ENCODE measurements at places on chromosomes 13 and 19. TPM values are rescaled to one million over a fixed set of nuclear protein-coding genes. Genes with fewer than 3 reads are reported as not detected.

- DNase-seq = no peak
Observed at GRCh38 chr13:49690133-49690994, 922 bp downstream of the EBPL start.

GRCh38 chr19:17370026-17370587 lies 7.0 kb downstream of the PLVAP start:
- no peak for DNase-seq

DNA sequence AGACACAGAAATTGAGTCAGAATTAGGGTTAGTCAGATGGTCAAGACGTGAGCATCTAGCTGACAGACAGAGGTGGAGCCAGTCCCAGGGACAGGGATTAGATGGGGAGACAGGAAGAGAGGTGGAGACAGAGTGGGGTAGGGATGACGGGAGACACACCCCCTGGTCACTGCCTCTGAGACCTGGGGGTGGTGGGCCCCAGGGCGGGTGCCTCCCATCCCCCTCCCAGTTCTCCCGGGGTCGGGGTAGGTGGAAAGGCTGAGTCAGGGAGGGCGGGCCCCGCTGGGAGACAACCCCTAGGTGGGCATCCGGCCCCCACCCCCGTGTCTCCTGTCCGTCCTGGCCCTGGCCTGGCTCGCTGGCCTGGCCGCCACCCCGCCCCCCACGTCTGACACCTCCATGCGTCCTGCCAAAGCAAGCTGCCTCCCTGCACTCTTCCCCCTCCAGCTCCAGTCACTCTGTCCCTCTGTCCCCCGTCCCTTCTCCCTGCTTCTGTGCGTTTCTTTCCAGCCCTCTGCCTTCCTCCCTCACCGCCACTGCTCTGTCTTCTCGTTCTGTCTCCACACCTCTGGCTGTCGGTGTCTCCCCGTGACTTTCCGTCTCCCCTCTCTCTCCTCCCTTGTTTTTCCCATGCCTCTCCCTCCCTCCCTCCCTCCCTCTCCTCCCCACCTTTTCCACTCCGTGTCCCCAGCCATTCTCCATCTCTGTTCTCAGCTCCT lies 15.1 kb downstream of the CCDC97 start:
- DNase-seq = peak; percentile 87

GRCh38 chr19:4830768-4831265 lies 695 bp downstream of the TICAM1 start:
- DNase-seq = no peak

DNA sequence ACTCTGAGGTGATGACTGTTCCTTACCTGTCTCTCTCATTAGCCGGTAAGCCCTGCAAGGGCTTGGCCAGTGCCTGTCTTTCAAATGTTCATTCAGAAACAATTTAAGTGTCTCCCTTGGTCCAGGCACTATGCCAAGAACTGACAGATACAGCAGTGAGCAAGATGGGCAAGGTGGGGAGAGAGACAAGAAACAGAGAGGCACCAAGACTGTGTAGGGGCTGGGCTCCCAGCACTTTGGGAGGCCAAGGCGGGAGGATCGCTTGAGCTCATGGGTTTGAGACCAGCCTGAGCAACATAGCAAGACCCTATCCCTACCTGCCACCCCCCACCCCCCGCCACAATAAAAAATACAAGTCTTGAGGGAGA lies 1.3 kb upstream of the CCNE1 start:
- peak; percentile 68 for DNase-seq

DNA sequence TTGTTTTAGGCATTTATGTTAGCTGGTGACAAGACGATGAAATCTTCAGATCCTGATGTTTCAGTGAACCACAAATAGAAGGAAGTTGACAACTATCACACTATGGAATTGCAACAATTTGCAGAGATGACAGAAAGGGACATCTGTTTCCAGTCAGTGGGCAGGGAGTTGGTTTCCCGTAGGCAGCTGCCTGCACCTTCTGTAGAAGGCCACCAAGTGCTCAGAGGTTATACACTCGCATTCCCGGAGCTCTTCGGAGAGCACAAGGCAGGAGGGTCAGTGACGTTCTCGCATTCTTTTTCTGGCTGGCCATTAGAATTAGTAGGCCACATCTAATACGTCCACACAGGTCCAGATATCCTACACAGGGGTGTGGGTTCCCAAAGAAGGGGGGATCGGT lies 129.4 kb downstream of the SHISA2 start:
- no peak for DNase-seq

DNA sequence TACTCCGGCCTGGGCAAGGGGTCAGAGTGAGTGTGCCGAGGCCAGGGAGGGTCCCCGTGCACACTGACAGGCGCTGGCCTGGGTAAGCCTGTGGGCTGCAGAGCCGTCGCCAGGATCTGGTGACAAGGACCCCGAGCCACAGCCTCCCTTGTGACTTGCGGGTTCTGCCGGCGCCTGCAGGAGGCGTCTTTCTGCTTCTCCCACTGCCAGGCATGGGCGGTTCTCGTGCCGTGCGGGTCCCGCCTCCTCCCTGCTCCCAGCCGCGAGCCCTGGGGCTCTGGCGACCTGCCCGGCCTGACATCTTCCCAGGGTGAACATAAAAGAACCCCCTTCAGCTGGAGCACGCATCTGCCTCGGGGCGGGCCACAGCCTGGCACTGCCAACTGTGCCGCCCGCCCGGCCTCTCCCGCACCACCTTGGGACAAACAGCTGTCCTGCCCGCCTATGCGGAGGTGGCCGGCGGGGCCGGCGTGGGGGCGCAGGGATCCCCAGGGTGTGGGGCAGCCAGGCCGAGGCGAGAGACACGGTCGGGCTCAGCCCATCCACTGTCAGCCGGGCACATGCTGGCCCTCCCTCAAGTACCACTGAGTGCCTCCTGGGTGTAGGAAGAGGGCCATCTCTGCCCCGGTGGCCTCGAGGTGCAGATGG lies 1.5 kb upstream of the HCN2 start:
- no peak for DNase-seq

DNA sequence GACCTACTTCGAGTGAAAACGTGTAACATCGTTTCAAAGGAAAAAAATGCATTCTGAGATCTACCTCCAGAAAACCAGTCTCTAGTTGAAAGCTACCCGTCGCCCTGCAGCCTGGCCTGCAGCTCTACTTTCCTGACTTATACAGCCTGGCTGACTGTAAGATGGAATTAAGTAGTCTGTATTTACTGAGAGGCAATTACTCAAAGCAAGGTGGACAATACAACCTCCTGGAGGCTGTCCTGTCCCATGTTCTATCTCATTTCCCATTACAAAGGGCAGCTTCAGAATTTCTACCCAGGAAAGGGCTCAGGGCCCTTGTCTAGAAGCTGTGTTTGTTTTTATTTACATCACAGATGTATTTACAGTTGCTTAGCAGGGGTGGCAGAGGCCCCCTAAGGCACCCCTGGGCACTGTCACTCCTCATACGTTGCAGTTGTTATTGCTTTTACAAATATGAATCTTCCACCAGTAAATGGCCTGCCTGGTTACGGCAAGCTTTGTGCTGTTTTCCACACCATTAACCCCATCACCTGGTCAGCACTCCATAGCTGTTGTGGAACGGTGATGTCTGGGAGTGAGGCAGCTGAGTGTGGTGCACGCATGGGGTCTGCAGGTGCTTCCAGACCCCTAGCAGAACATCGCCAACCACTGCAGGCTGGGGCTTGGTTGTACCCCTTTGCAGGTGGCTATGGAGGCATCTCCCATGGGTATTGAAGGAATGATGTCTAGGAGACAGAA lies 46.3 kb upstream of the MTIF3 start:
- DNase-seq = no peak

- DNase-seq = no peak
Observed at GRCh38 chr19:40091205-40092129, 724 bp upstream of the ZNF780A start.

GRCh38 chr19:2387367-2388288 lies 27.6 kb downstream of the TMPRSS9 start:
- no peak for DNase-seq

DNA sequence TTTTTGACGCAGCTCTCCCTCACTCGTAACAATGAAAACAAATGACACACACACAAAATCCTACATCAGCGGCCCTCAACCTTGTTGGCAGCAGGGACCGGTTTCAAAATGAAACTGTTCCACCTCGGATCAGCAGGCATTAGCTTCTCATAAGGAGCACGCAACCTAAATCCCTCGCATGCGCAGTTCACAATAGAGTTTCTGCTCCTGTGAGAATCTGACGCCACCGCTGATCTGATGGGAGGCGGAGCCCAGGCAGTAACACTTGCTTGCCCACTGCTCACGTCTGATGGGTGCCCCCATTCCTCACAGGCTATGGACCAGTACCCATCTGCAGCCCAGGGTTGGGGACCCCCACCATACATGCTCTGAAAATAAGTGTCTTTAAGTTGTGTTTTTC lies 43.4 kb downstream of the DHRS12 start:
- no peak for DNase-seq

ZNF154 gene
- total RNA-seq = 21.0 TPM

JOSD2 gene
- 26.7 TPM for total RNA-seq

DNA sequence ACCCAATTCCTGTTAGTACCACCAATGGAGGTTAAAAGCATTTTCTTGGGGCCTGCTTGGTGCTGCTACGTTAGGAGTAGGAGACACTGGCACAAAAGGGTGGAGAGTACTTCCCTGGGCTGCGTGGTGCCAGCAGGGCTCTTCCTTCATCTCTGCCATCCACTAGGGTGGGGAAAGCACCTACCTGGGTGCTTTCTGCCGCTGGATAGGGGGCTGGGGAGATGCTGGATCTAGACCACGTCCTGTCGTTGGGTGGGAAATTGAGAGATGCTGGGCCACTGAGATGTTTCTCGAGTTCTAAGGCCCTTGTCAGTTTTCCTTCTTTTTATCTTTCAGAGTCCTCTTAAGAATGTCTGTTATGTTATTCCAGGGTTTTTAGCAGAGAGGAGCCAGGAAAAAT lies 6.7 kb upstream of the FCGBP start:
- no peak for DNase-seq

DNA sequence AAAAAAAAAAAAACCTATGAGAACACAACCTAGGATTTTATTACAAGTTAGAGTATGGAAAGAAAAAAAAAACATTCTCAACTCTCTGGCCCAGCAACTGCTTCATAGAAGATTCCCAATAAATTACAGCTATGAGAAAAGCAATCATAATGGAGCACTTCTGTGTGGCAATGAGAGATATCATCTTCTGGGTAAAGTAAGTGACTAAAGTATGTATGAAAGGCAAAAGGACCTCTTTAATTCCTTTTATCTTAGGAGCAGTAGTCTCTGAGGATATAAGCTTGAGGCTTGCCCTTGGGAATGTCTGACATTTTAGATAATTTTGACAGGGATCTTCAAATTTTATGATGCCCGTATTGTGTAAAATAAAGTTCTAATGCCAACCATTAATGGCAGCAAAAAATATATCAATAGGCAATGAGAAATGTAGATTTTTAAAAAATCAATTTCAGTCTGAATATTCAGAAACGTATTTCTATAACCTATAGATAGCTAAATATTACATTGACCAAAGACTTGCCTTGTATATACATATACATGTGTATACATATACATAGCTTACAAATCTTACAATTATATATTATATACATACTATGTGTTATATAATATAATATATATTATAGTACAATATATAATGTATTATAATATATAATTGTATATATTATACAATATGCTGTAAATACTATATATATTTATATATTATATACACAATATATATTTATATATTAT lies 823.9 kb upstream of the SLITRK1 start:
- DNase-seq = no peak

DNA sequence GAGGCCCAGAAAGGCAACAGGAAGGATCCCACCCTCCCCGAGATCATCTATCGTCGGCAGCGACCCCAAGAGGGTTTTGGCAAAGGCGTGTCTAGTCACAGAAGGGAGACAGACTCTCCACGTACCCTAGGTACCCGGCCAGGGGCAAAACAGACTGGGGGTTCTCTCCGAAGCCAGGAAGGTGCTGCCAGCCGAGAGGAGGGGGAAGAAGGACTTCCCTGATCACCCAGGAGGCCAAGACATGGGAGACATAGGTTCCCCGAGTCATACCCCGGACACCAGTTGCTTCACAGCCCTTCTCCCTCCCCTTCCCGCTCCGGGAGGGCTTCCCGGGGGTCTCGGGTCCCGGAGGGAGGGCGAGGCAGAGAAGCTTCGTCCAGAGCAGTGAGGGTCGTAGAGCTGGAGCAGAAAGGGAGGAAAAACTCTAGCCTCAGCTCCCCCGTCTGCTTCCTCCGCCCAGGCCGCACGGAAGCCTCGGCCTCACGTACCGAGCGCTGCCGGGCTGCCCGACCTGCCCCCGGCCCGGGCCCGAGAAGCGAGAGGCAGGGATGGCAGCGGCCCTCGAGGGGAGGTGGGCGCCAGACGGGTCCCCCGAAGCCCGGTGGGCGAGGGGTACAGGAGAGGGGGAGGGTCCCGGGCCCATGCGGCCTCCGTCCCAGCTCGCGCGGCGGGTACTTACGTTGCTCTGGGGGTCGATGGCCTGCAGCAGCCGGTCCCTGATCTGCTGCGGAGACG lies 644 bp downstream of the MED26 start:
- DNase-seq = no peak

SIAH3 gene
- 0.06 TPM for total RNA-seq

CD70 gene
- 4.0 TPM for total RNA-seq

GRCh38 chr19:46979126-46980105 lies 40.2 kb upstream of the NPAS1 start:
- peak; percentile 40 for DNase-seq

- no peak for DNase-seq
Observed at GRCh38 chr13:23467932-23468278, 34.4 kb upstream of the SACS start.

GRCh38 chr13:58950911-58951310 lies 1212.8 kb downstream of the DIAPH3 start:
- DNase-seq = no peak

DNA sequence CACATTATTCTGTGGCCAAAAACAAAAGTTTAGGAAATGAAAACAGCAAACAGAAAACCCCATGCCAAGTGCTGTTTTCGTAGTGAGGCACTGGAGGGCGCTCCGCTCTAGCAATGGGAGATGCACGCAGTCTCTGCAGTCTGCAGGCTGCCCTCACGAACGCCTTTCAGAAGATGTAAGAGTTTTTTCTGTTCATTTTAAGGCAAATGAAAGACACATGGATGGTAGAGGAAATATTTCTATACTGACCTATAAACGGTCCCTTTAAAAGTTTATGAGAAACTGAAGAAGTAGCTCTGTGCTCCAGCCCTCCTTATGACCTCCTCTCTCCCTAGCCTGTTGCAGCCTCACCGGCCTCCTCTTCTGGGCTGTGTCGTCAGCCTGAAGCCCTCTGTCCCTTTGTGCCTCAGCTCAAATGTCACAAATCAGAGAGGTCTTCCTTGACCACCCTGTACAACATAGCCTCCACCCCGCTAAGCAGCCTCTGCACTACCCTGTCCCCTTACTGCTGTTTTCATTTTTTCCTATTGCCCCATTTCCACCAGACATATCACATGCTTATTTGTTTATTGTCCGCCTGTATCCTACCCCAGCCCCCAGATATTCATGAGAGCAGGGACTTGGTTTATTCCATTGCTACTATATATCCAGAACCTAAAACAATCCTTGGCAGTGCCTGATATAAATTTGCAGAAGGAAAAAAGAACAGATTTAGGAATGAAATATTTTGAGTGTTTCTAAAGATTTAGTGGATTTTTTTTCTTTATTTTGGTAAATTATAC lies 116.4 kb downstream of the TM9SF2 start:
- no peak for DNase-seq

GRCh38 chr13:60303166-60303565 lies 93.9 kb upstream of the TDRD3 start:
- DNase-seq = no peak

SLITRK6 gene
- not detected for total RNA-seq

IGSF23 gene
- not detected for total RNA-seq

- DNase-seq = no peak
Observed at GRCh38 chr13:55467476-55467875, 1673.2 kb upstream of the PRR20A start.

TIMM29 gene
- 22.5 TPM for total RNA-seq

- DNase-seq = no peak
Observed at GRCh38 chr13:51112771-51113170, 1.7 kb upstream of the C13orf42 start.

- DNase-seq = peak; percentile 93
Observed at GRCh38 chr19:56477429-56478338, 539 bp upstream of the ZNF667 start.

COL4A1 gene
- 251 TPM for total RNA-seq

All from spleen (tissue), 13 donors.